ENCODE measurements at places on chromosomes 12 and 14.

DNA sequence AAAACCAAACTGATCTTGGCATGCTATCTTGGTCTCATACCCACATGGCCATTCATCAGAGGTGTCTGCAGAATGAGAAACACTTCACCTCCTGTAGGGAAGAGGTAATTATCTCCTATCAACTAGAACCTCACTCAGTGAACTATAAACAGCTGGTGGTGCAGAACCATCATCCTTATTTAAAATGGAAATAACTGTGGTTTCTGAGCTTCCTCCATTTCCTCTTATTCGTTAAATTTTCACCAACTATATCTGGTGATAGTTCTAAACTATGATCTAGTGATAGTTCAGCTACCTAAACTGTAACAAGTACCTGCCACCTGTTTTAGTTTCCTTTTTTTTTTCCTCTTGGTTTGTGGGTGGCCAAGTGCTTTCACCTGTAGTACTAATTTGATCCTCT is 218.5 kb downstream of the FUT8 start:
- no peak for DNase-seq

GRCh38 chr12:81296556-81297305 is 218.9 kb downstream of the ACSS3 start:
- no peak for DNase-seq

- DNase-seq = no peak
Measured at GRCh38 chr14:102481791-102482238, 27.8 kb downstream of the ANKRD9 start.

GRCh38 chr14:75132382-75133086 is 5.7 kb upstream of the NEK9 start:
- no peak for DNase-seq

- no peak for DNase-seq
Measured at GRCh38 chr12:75852143-75852542, 179.4 kb downstream of the PHLDA1 start.

DNA sequence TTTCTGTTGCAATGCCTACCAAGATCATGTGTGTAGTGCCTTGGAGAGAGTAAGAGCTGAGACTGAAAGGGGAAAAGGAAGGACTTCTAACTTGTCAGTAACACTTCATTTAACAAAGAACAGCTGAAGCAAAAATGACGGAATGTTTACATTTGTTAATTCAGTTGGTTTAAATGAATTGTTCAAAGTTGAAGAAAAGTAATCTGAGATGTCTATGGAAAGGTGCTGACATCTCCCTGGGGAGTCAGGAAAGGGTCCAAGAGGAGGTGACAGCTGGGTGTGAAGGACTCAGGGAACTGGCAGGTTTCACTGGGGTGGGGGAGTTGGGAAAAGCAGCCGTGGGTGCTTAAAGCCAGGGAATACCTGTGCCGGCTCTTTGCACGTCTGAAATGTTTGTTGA is 7.9 kb downstream of the TMEM63C start:
- DNase-seq = no peak

GRCh38 chr12:99383258-99383657 is 264.3 kb upstream of the GARIN6 start:
- no peak for DNase-seq

DNA sequence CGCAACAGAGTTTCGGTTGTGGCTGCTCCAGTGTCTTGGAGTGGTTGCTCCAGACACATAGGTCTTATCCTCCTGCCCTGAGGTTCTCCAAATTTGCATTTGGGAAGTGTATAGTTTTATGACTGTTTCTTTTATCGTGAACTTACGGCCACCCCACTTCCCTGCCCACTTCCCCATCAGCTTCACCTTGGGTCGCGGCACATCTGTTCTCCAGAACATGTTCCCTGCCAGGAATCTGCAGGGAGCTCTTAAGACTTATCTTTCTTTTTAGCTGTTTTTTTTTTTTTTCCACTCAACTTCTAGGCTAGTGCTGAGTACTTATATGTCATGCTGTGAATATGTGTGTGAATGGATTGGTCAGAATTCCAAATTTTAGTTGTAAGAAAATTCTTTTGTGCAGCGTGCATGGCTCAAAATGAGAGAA is 75.4 kb downstream of the ETV6 start:
- DNase-seq = no peak

DNA sequence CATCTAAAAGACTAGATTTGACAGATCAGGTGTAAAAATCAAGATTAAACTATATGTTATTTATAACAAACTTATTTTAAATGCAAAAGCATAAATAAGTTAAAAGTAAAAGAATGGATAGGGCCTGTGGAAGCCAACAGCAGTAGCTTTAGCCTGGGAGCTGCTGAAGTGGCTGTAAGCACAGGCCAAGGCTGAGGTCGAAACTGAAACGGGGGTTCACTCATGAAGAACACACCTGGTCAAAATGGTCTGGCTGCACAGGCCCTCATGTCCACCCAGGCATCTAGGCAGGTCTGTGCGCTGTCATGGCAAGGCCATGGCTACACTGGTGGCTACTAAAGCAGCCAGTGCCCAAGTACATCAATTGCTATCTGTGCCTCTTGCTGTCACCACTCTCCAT is 23.1 kb downstream of the CATSPERB start:
- no peak for DNase-seq

DNA sequence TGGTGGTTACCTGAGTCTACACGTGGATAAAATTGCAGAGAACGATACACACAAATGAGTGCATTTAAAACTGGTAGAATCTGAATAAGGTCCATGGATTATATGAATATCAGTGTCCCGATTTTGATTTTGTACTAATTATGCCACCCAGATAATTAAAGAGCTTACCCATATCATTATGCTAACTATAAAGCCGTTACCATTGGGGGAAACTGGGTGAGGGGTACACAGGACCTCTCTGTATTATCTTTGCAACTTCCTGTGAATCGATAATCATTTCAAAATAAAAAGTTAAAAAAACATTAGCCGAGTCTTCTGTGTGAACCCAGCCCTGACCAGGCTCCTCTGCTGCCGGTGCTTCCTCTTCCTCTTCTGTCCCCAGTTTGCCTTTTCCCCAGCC is 107.1 kb downstream of the SMOC1 start:
- DNase-seq = no peak

GRCh38 chr14:92217936-92218335 is 96.2 kb downstream of the CPSF2 start:
- DNase-seq = no peak

GRCh38 chr14:51962711-51963110 is 26.6 kb upstream of the RTRAF start:
- no peak for DNase-seq

GRCh38 chr12:2283480-2283879 is 230.7 kb downstream of the CACNA1C start:
- DNase-seq = no peak

DNA sequence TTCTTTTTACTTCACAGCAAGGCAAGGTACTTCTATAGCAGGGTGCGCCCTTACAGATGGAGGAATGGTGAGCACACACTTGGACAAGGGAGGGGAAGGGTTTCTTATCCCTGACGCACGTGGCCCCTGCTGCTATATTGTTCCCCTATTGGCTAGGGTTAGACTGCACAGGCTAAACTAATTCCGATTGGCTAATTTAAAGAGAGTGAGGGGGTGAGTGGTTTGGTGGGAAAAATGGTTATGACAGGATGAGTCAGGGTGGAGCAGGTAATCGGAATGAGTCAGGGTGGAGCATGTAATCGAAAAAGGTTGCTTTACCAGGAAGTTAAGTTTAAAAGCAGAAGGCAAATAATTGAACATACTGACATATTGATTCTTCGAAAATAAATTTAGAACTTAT is 23.7 kb upstream of the RAB21 start:
- DNase-seq = no peak

GRCh38 chr14:96965885-96966595 is 168.9 kb downstream of the VRK1 start:
- DNase-seq = no peak

DNA sequence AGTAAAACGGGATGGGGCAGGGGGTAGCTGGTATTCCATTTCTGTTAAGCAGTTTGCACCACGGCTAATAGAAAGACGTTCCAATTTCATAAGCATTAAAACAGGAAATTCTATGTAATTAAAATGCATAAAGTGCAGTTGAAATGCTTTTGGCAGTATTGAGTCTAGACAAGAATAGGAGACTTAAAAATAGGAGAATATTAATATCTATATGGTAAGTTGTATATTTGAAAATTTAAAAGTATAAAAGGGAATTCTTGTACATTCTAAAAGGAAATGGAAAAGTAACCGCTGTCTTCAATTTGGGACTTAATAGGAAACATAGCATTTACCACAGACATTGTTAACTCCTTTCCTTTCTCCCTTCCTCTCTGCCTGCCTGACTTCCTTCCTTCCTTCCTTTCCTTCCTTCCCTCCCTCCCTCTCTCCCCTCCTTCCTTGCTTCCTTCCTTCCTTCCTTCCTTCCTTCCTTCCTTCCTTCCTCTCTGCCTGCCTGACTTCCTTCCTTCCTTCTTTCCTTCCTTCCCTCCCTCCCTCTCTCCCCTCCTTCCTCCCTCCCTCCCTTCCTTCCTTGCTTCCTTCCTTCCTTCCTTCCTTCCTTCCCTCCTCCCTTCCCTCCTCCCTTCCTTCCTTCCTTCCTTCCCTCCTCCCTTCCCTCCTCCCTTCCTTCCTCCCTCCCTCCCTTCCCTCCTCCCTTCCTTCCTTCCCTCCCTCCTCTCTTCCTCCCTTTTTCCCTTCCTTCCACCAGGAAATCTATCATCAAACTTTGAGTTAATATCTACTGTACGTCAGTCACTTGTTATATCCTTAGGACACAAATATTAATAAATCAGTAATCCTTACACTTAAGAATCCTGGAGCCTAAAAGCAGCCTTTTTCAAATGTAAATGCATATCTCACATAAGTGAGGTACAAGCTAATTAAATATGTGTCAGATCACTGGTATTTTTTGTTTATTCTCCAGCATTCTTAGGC is 1049.3 kb downstream of the GALC start:
- no peak for DNase-seq

GRCh38 chr14:103206836-103207387 is 83.7 kb downstream of the TNFAIP2 start:
- DNase-seq = no peak

DNA sequence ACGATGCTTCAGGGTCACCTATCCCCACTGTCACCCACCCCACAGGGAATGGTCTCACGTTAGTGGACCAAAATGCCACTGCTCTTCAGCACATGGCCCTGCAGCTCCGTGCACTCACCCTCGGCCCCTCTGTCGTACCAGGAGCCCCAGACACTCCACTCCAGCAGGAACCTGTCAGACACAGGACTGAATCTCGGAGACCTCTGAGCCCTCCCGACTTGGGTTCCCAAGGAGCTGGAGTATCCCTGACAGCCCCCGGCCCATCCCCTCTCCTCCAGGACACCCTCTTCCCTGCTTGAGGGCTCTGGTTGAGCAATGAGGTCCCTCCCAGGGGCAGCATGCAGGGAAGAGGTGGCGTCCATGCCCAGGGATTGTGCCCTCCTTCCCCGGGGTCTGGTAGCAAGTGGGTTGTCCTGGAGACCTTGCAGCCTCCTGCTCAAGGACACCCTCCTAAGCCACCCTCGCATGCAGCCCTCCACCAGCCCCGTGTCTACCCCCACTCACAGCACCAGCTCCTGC is 20.4 kb upstream of the LRTM2 start:
- no peak for DNase-seq

DNA sequence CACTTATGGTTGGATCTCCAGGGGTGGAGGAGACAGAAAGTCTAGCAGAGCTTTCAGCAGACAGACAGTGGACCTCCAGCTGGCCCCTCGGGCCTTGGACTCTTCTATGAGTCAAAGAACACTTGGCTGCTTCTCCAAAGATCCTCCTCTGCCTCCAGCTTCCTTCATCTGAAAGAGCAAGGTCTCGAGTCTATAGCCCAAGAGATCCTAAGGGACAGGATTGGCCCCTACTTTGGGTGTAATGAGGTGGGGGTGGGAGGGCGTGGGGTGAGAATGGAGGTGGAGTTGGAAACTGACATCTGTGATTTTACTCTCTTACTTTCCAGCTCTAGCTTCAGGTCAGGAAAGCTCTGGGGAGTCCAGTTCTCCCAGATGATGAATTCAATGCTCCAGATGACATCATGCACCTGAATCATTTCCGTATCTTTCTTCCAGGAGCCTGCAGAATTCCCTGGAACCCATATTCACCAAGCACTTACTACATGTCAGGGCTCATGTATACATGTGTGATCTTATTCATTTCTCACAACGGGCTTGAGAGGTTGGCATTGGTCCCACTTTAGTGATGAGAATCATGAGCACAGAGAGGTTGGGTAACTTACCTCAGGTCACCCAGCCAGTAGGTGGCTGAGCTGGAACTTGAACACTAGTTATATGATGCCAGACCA is 10.2 kb upstream of the PGF start:
- DNase-seq = no peak

- no peak for DNase-seq
Measured at GRCh38 chr12:3045494-3045893, 31.7 kb upstream of the TSPAN9 start.

DNA sequence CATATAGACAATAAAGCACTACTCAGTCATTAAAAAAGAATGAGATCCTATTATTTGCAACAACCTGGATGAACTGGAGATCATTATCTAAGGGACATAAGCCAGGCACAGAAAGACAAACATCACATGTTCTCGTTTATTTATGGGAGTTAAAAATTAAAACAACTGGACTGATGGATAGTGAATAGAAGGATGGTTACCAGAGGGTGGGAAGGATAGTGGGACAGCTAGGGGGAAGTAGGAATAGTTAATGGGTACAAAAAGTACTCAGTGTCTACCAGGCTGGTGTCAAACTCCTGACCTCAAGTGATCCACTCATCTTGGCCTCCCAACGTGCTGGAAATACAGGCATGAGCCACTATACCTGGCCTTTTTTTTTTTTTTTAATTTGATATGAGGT is 56.7 kb upstream of the KTN1 start:
- DNase-seq = no peak

DNA sequence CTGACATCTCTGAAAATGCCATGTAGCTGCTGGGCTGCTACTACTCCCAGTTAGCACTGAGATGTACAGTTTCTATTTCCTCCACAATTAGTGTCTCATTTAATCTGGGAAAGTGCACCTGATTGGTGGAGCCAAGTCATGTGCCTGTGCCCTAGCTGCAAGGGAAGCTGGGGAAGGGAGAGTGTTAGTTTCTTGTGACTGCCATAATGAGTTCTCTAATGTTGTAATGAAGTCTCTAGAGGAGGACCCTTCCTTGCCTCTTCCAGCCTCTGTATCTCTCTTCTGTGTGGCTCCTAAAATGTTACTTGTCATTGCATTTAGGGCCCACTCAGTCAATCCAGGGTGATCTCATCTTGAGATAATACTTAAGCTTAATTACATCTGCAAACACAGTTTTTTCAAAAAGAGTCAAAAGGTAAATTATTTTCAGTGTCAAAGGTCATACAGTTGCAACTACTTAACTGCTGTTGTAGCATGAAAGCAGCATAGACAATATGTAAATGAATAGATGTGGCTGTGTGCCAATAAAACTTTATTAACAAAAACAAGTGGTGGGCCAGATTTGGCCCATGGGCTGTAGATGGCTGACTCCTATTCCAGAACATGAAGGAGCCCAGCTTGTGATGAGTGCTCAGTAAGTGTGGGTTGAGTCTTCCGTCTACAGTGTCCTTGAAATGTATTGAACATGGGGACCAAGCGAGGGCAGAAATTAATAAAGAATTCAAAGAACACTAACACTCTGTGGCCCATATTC is 137.2 kb upstream of the MAP1LC3B2 start:
- DNase-seq = no peak

Data from T-helper 22 cell (primary cell).